Mammary epithelial cell (primary cell): ENCODE measurements at places on chromosomes 1 and 21. TPM values are rescaled to one million over a fixed set of nuclear protein-coding genes. Genes with fewer than 3 reads are reported as not detected.

The PRMT2 gene
- total RNA-seq = 83.8 and 90.0 TPM in 2 replicates

The MAP1LC3C gene
- total RNA-seq = not detected in 2 replicates

The SYT14 gene
- 5.8 TPM for total RNA-seq

The TMPRSS15 gene
- total RNA-seq = not detected in 2 replicates

The LCE2B gene
- total RNA-seq = not detected

The CCT3 gene
- 345 TPM for total RNA-seq

The HLX gene
- total RNA-seq = 0.33 TPM

The NUP210L gene
- under 0.01 TPM for total RNA-seq

The OR6K3 gene
- not detected for total RNA-seq

The COL6A1 gene
- total RNA-seq = 156 TPM

The FAM163A gene
- total RNA-seq = not detected

The AK5 gene
- 1.7 TPM for total RNA-seq

The NEK2 gene
- total RNA-seq = 0.33 TPM

The MASP2 gene
- not detected for total RNA-seq

The SLC9C2 gene
- not detected for total RNA-seq

The TPTE gene
- total RNA-seq = not detected

The S100A16 gene
- 661 TPM for total RNA-seq

The S100A9 gene
- total RNA-seq = 342 and 606 TPM in 2 replicates

The HTR1D gene
- total RNA-seq = 0.16 and 0.47 TPM in 2 replicates

The RCAN1 gene
- 28.8 and 52.4 TPM in 2 replicates for total RNA-seq

The OVAAL gene
- total RNA-seq = 0.17 TPM

The GSTM5 gene
- total RNA-seq = not detected in 2 replicates

The CD1C gene
- total RNA-seq = not detected in 2 replicates

The IFI6 gene
- 14.7 and 16.1 TPM in 2 replicates for total RNA-seq

The TEX38 gene
- total RNA-seq = not detected

The CAMSAP2 gene
- total RNA-seq = 118 and 153 TPM in 2 replicates

The FAM229A gene
- 6.4 and 9.1 TPM in 2 replicates for total RNA-seq

The AGMAT gene
- total RNA-seq = 0.28 and 0.45 TPM in 2 replicates

The CLDN17 gene
- total RNA-seq = not detected in 2 replicates

The MSH4 gene
- total RNA-seq = 0.17 TPM

The TSSK3 gene
- 1.2 and 1.6 TPM in 2 replicates for total RNA-seq

The FABP3 gene
- total RNA-seq = not detected in 2 replicates

The AMIGO1 gene
- 1.2 and 1.8 TPM in 2 replicates for total RNA-seq

The SLC35D1 gene
- 25.0 TPM for total RNA-seq

The SLC45A1 gene
- total RNA-seq = 0.43 and 0.54 TPM in 2 replicates

The C1orf94 gene
- not detected for total RNA-seq

The ATAD3C gene
- 4.6 and 5.5 TPM in 2 replicates for total RNA-seq

The AK4 gene
- 95.0 TPM for total RNA-seq

The HP1BP3 gene
- 203 and 255 TPM in 2 replicates for total RNA-seq

The SDE2 gene
- 23.5 TPM for total RNA-seq

The FCRLA gene
- 0.67 TPM for total RNA-seq

The UBASH3A gene
- not detected in 2 replicates for total RNA-seq

The OR2T29 gene
- not detected for total RNA-seq

The SH3BGR gene
- 4.2 and 19.1 TPM in 2 replicates for total RNA-seq

The HSPG2 gene
- 176 and 187 TPM in 2 replicates for total RNA-seq

The BOLA1 gene
- 15.8 and 20.1 TPM in 2 replicates for total RNA-seq
